ENCODE measurements at places on chromosomes 6 and 20.

DNA sequence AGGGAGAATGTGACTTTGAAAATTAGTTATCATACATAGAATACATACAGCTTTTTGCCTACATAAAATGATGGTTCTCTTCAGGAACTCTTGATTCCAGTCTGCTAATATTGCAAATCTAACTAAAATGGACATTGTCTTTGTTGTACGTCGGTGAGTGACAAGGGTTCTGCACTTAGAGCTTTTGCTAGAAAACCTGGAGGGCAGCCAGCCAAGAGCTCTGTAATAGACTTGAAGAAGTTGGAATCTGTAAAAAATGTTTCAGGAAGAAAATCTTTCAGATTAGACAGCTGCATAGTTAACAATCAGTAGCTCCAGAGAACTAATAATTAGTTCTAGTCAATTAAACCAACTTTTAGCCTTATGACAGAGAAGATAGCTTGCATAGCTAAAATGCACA, 138.3 kb downstream of the FLRT3 start:
- no peaks in the 10 kb centered on the region for H3K36me3 ChIP-seq
- DNase-seq, result no peak
- no peaks in the 10 kb centered on the region for H3K27me3 ChIP-seq
- no peak overlapping the region for H3K27ac ChIP-seq
- no peaks in the 10 kb centered on the region for H3K4me1 ChIP-seq

DNA sequence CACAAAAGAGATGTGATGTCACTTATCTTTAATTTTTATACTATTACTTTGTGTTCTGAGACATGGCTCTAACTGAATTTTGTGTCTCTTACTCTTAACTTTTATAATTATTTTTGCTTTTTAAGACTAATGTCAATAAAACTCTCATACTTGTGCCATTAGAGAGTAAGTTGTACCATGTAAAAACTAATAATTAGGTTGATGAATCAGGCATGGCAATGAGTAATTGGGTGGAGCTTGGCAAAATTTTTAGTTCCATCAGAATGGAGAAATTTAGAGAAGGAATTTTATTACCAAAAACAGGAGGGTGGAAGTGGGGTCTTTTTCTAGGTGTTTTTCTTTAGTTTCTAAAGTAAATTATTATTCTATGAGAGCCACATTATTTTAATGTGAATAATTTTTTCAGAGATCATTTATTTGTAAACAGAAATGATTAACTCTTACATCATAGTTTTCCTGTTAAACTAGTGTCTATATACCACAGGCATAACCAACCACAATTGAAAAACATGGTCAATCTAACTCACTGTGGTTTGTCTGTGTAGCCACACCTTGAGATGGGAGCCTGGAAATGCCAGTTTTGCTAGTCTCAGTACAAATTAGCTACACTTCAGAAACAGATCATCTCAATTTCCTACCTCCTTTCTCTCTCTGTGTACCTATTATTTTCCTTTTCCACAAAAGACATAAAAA, 51.8 kb downstream of the ELOVL4 start:
- H3K27me3 ChIP-seq, result no peaks in the 10 kb centered on the region
- H3K36me3 ChIP-seq, result no peaks in the 10 kb centered on the region
- DNase-seq, result no peak

DNA sequence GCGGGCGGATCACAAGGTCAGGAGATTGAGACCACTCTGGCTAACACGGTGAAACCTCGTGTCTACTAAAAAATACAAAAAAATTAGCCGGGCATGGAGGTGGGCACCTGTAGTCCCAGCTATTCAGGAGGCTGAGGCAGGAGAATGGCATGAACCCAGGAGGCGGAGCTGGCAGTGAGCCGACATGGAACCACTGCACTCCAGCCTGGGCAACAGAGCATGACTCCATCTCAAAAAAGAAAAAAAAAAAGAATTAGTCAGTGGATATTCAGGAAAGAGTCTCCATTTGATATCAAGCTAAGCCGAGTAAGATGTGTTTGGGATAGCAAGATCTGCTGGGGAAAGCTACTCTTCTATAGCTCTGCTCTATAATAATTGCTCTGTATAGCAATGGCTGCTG, 41.0 kb downstream of the MOCS1 start:
- H3K4me1 ChIP-seq, result peaks cover 13% of the 10 kb centered on the region
- H3K27me3 ChIP-seq, result no peaks in the 10 kb centered on the region
- no peaks in the 10 kb centered on the region for H3K36me3 ChIP-seq
- no peak overlapping the region for H3K27ac ChIP-seq
- DNase-seq, result no peak

GRCh38 chr6:78942446-78942845, 75.1 kb downstream of the IRAK1BP1 start:
- DNase-seq, result no peak
- H3K4me1 ChIP-seq, result no peaks in the 10 kb centered on the region
- no peak overlapping the region for H3K27ac ChIP-seq
- H3K27me3 ChIP-seq, result no peaks in the 10 kb centered on the region

GRCh38 chr20:17490501-17490900, 40.7 kb downstream of the BFSP1 start:
- no peak overlapping the region for H3K4me3 ChIP-seq
- no peaks in the 10 kb centered on the region for H3K4me1 ChIP-seq
- no peaks in the 10 kb centered on the region for H3K27me3 ChIP-seq
- H3K27ac ChIP-seq, result no peak overlapping the region

DNA sequence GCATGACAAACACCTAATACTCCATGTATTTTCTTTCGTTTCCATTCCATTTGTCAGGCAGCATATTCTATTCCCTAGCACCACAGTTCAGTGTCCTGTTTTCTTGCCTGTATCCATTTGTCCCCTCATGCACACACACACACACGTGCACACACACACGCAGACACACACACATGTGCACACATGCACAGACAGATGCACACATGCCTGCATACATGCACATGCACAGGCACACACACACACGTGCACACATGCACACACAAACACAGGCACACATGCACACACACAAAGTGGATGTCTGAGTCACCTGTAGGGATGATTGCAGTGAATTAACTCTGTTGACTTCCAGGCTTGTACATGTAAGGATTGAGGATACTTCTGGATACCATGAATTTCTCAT, 226.7 kb upstream of the SYNDIG1 start:
- H3K27ac ChIP-seq, result no peak overlapping the region
- H3K36me3 ChIP-seq, result no peaks in the 10 kb centered on the region
- H3K27me3 ChIP-seq, result no peaks in the 10 kb centered on the region
- H3K4me3 ChIP-seq, result no peak overlapping the region

DNA sequence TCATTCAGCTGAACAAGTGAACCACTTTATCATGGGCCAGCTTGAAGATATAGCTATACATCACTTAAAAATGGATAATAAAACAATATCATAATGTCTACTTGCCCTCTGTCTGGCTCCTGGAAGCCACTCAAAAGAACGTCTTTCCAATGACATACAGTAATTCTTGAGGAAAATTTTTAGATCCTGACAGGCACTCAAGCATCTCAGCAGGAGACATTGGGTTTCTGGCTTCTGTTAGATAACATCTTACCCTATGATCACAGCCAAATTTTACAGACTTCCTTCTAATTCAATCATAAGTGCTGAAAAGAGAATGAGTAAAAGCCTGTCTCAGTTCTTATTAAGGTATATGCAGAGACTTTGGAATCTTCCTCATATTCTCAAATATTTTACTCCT, 330 bp downstream of the CGA start:
- H3K27me3 ChIP-seq, result peaks cover 6% of the 10 kb centered on the region
- no peaks in the 10 kb centered on the region for H3K4me1 ChIP-seq
- DNase-seq, result no peak
- no peaks in the 10 kb centered on the region for H3K36me3 ChIP-seq
- H3K4me3 ChIP-seq, result no peak overlapping the region

- no peak overlapping the region for H3K4me3 ChIP-seq
- no peak overlapping the region for H3K27ac ChIP-seq
- H3K4me1 ChIP-seq, result no peaks in the 10 kb centered on the region
- H3K36me3 ChIP-seq, result no peaks in the 10 kb centered on the region
Measured at GRCh38 chr6:41275489-41275888, 11.0 kb downstream of the TREM1 start.

DNA sequence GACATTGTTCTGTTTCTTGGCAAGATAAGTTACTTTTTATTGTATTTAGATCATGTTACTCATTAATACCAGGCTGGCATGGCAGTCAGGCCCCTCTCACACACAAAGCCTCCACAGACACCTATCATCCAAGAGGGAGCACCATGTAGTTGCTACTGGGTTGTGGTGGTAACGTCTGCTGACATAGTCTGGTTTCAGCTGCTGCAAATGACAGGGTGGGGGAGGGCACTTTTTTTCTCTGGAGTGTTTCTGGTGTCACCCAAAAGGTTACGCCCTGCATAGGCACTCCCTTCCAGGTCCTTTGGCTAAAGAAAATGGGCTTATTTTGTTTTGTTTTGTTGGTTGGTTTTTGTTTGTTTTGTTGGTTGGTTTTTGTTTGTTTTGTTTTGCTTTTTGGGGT, 236.4 kb upstream of the RIMS1 start:
- no peaks in the 10 kb centered on the region for H3K4me1 ChIP-seq
- no peak overlapping the region for H3K4me3 ChIP-seq
- no peaks in the 10 kb centered on the region for H3K36me3 ChIP-seq
- no peak overlapping the region for H3K27ac ChIP-seq
- no peak for DNase-seq

GRCh38 chr20:63534427-63534830, 2.7 kb downstream of the PTK6 start:
- no peaks in the 10 kb centered on the region for H3K36me3 ChIP-seq
- H3K27ac ChIP-seq, result no peak overlapping the region
- peaks cover 20% of the 10 kb centered on the region for H3K27me3 ChIP-seq
- H3K4me3 ChIP-seq, result no peak overlapping the region
- DNase-seq, result no peak

DNA sequence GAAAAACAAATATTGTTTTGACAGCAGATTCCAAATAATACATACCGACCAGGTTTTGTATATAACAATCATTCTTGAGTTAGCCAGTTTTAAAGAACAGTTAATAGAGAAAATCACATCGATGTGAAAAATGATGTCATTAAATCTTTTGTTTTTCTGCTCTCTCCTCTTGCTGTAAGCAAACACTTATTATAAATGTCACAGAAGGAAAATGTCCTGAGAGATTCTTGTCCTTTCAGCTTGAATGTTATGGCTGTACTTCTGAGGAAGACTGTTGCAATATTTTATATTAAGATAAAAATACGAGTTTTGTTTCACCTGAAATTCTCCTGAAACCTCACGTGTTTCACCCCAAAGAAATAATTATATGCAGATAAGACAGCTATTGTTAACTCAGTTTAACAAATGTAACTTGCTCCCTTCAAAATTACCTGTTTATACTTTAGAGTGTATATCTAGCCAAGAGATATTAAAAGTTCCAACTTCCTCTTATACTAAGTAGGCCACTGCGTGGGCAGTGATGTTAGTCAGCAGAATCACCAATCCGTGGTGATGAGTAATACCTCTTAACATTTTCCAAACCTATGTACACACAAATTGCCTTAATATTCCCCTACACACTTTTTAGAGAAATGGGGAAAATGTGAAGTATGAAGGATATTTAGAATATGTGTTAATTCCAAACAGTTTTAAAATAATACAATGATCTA, 1111.4 kb upstream of the CITED2 start:
- H3K36me3 ChIP-seq, result no peaks in the 10 kb centered on the region
- no peak overlapping the region for H3K27ac ChIP-seq
- no peak overlapping the region for H3K4me3 ChIP-seq

DNA sequence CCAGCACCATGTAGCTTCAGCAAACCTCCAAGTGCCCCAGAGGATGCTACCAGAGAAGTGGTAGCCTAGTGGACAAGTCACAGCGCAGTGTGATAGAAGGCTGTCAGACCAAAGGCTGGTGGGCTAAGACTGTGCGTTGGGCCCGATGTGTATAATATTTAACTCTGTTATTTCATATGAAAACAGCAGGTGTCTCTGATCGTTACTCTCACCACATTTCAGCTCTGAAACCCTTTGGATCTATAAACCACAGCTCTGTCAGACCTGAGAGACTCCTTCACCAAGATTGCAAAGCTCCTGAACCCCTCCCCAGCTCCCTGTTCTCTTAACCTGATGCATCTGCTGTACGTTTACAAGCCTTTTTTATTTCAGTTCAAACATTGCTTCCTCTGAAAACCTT, 43.8 kb downstream of the ISM1 start:
- H3K27me3 ChIP-seq, result no peaks in the 10 kb centered on the region
- no peak for DNase-seq
- H3K4me1 ChIP-seq, result no peaks in the 10 kb centered on the region
- no peaks in the 10 kb centered on the region for H3K36me3 ChIP-seq

GRCh38 chr6:129434091-129434490, 275.9 kb downstream of the ARHGAP18 start:
- H3K4me3 ChIP-seq, result no peak overlapping the region
- H3K27me3 ChIP-seq, result no peaks in the 10 kb centered on the region
- H3K36me3 ChIP-seq, result peaks cover 63% of the 10 kb centered on the region

GRCh38 chr6:74631564-74631963, 574.3 kb downstream of the COL12A1 start:
- no peaks in the 10 kb centered on the region for H3K36me3 ChIP-seq
- no peaks in the 10 kb centered on the region for H3K27me3 ChIP-seq
- no peak overlapping the region for H3K27ac ChIP-seq
- H3K4me1 ChIP-seq, result no peaks in the 10 kb centered on the region

DNA sequence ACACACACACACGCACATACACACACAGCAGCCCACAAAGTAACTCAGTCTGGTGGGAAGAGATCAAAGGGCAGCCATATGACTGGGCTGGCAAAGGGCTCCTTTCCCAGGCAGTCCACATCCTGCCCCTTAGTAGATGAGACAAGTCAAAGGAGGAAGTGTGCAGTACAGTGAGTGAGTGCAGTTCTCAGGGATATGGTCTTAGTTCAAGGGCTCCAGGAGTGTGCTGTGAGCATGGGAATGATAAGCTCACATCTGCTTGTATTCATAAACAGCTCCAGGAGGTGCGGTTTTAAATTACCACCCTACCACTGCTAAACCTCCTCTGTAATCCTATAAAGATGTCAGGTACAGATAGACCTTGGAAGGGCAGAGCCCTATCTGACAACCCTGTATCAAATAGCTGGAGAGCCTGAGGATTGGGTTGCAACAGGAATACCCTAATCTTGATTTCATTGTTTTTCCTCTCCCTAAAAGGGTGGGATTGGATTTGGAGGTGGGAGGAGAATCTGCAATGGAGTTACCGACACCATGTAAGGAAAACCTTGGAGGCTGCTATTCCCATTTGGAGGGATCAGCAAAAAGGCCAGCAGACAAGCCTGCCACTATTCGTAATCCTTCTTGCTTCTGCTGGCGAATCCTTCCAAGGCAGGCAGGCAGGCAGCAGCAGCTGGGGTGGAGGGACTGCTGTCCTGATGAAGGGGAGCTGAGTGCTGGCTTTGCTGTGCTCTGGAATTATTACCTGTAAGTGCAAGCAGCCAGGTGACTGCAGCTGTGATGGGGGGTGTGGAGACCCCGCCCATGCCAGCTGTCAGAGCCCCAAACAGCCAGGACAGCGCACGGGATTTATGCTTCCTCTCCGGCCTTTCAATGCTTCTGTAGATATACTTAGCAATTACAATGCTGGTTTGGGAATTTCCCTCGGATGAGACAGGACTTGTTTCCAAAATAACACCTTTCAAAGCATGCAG, 342.7 kb downstream of the PRL start:
- no peak overlapping the region for H3K4me3 ChIP-seq
- H3K36me3 ChIP-seq, result no peaks in the 10 kb centered on the region
- no peaks in the 10 kb centered on the region for H3K27me3 ChIP-seq
- no peak for DNase-seq
- H3K27ac ChIP-seq, result no peak overlapping the region

Data from heart right ventricle (tissue), 16 donors.